Keratinocyte (primary cell): ENCODE measurements at places on chromosomes 12 and 14. TPM values are rescaled to one million over a fixed set of nuclear protein-coding genes. Genes with fewer than 3 reads are reported as not detected.

SLC16A7 gene
- polyA plus RNA-seq = 0.57 to 0.88 TPM (median 0.87 TPM) in 3 replicates

LTBP2 gene
- 23.9 to 40.7 TPM (median 26.6 TPM) in 3 replicates for polyA plus RNA-seq

PLA2G1B gene
- polyA plus RNA-seq = not detected in 3 replicates

TMED10 gene
- polyA plus RNA-seq = 306 to 428 TPM (median 380 TPM) in 3 replicates

GLT1D1 gene
- not detected in 3 replicates for polyA plus RNA-seq

REP15 gene
- polyA plus RNA-seq = 0.59 to 1.8 TPM (median 1.6 TPM) in 3 replicates

HOXC5 gene
- polyA plus RNA-seq = 0.18 to 0.73 TPM (median 0.33 TPM) in 3 replicates

RERG gene
- not detected in 3 replicates for polyA plus RNA-seq

DCD gene
- polyA plus RNA-seq = not detected in 3 replicates

SDSL gene
- 1.4 to 4.7 TPM (median 1.9 TPM) in 3 replicates for polyA plus RNA-seq

RFLNA gene
- 1.1 to 3.3 TPM (median 2.2 TPM) in 3 replicates for polyA plus RNA-seq

ENDOU gene
- polyA plus RNA-seq = 0.28 to 0.35 TPM (median 0.33 TPM) in 3 replicates

IFNG-AS1 gene
- not detected in 3 replicates for polyA plus RNA-seq

WDHD1 gene
- 4.8 to 13.0 TPM (median 7.4 TPM) in 3 replicates for polyA plus RNA-seq

DNA sequence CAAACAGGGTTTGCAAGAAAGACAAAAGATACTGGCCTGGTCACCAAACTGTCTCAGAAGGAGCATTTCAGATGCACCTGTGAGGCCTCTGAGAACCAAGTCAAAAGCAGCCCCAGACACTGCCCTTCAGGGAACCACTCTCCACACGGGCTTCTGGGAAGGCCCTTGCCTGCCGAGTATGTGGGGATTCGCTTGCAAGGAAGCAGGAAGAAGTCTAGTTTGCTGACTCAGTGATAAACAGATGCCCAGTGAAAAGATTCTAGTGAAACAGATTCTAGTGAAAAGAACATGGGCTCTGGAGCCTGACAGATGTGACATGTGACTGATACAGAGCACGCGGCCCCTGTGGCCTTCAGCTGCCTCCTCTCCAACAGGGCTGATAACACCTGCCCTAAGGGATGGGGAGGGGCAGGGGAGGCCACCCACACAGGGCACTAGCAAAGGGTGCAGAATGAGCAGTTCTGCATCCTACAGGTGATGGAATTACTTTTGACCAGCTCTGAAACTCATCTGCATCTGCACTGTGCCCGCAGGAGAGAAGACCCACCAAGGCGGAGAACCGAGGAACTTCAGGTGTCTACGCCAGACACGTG, 19.1 kb downstream of the AMN start:
- H3K27ac ChIP-seq = no peak overlapping the region
- H3K4me3 ChIP-seq = no peak overlapping the region

- H3K4me1 ChIP-seq = no peaks in the 10 kb centered on the region
- no peaks in the 10 kb centered on the region for H3K27me3 ChIP-seq
- no peak overlapping the region for H3K27ac ChIP-seq
- H3K36me3 ChIP-seq = no peaks in the 10 kb centered on the region
- DNase-seq = no peak
- no peak overlapping the region for H3K4me3 ChIP-seq
Observed at GRCh38 chr14:30210630-30211029, 283.0 kb upstream of the PRKD1 start.

- no peak overlapping the region for H3K4me3 ChIP-seq
- H3K27me3 ChIP-seq = no peaks in the 10 kb centered on the region
- H3K4me1 ChIP-seq = no peaks in the 10 kb centered on the region
- H3K36me3 ChIP-seq = no peaks in the 10 kb centered on the region
- no peak overlapping the region for H3K27ac ChIP-seq
Observed at GRCh38 chr14:45649051-45649450, 396.0 kb upstream of the MIS18BP1 start.

DNA sequence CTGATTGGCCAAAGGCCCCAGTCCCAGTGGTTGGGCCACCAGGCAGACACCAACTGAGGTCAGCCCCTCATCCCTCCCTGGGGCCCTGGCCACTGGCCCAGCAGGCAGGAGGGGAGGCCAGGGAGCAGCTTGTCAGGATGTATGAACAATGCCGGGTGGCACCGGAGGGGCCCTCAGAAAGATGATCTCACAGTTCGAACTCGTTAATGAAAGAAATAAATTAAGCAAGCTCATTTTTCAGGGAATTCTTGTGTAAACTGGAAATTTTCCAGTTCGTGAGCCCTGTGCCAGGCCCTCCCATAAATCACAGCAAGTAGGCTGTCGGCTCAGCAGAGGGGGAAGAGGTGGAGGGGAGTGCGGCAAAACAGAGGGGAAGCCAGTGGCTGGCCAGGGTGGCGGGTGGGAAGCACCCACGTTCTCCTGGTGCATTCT, 177.0 kb upstream of the VASH1 start:
- no peaks in the 10 kb centered on the region for H3K27me3 ChIP-seq
- H3K27ac ChIP-seq = no peak overlapping the region
- no peaks in the 10 kb centered on the region for H3K4me1 ChIP-seq
- no peak overlapping the region for H3K4me3 ChIP-seq
- DNase-seq = no peak

- H3K27ac ChIP-seq = no peak overlapping the region
- no peak for DNase-seq
- no peaks in the 10 kb centered on the region for H3K27me3 ChIP-seq
- no peaks in the 10 kb centered on the region for H3K4me1 ChIP-seq
- no peak overlapping the region for H3K4me3 ChIP-seq
- H3K36me3 ChIP-seq = no peaks in the 10 kb centered on the region
Observed at GRCh38 chr12:118425364-118425763, 49.0 kb downstream of the SUDS3 start.

GRCh38 chr12:30100741-30101140, 317.0 kb upstream of the TMTC1 start:
- no peaks in the 10 kb centered on the region for H3K27me3 ChIP-seq
- no peaks in the 10 kb centered on the region for H3K36me3 ChIP-seq
- no peak overlapping the region for H3K27ac ChIP-seq

DNA sequence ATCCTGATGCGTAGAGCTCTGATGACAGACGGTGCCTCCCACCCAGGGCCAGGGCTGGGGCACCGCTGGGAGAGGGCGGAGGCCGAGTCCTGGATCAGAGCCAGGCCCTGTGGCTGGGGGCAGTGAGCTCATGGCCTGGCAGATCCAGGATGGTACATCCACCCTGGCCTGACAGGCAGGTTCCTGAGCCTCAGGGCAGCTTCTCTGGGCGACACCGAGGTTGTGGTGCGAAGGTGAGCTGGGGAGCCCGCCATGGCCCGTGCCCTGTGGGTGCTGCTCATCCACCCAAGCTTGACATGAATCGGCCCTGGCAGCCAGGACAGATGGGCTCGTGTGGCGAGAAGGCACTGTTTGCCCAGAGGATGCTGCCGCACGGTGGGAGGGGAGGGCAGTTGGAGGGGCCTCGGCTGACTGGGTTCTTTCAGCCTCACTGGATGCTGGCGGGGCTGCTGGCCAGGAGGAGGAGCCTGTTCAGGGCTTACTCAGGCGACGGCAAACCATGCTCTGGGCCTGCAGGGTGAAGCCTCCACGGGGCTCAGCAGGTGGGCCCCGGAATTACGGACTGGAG, 16.6 kb downstream of the LRTM2 start:
- H3K27me3 ChIP-seq = peaks cover 15% of the 10 kb centered on the region
- no peaks in the 10 kb centered on the region for H3K36me3 ChIP-seq
- no peaks in the 10 kb centered on the region for H3K4me1 ChIP-seq
- H3K4me3 ChIP-seq = no peak overlapping the region
- no peak for DNase-seq
- no peak overlapping the region for H3K27ac ChIP-seq

GRCh38 chr12:121423682-121424623, 24.0 kb downstream of the RNF34 start:
- H3K27me3 ChIP-seq = no peaks in the 10 kb centered on the region
- no peak overlapping the region for H3K27ac ChIP-seq
- H3K4me3 ChIP-seq = no peak overlapping the region
- DNase-seq = no peak
- H3K4me1 ChIP-seq = no peaks in the 10 kb centered on the region
- peaks cover 50% of the 10 kb centered on the region for H3K36me3 ChIP-seq

DNA sequence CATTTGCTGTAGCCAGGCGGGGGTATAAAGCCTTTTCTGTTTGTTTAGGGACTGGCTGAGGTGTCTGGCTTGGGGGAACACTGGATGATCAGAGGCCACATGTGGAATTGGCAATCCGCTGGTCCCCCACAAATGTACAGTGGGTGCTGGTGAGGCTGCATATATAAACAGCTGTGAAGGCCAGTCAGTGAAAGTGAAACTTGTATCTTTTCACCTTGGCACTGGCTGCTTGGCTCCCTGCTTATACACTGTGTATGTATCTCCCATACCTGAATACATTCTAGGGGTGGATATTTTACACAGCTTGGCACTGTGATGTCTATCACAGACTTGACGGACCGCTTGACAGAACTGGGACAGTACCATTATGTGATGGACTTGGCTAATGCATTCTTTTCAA, 246.8 kb upstream of the AVPR1A start:
- H3K36me3 ChIP-seq = no peaks in the 10 kb centered on the region
- DNase-seq = no peak
- no peak overlapping the region for H3K4me3 ChIP-seq
- no peak overlapping the region for H3K27ac ChIP-seq
- no peaks in the 10 kb centered on the region for H3K27me3 ChIP-seq

- H3K27me3 ChIP-seq = no peaks in the 10 kb centered on the region
- no peaks in the 10 kb centered on the region for H3K36me3 ChIP-seq
- H3K4me1 ChIP-seq = no peaks in the 10 kb centered on the region
- no peak overlapping the region for H3K4me3 ChIP-seq
Observed at GRCh38 chr12:71800177-71800576, 39.4 kb upstream of the TBC1D15 start.

GRCh38 chr12:20194171-20194570, 174.2 kb upstream of the PDE3A start:
- no peak overlapping the region for H3K4me3 ChIP-seq
- no peak overlapping the region for H3K27ac ChIP-seq
- DNase-seq = no peak
- no peaks in the 10 kb centered on the region for H3K36me3 ChIP-seq
- H3K27me3 ChIP-seq = no peaks in the 10 kb centered on the region

DNA sequence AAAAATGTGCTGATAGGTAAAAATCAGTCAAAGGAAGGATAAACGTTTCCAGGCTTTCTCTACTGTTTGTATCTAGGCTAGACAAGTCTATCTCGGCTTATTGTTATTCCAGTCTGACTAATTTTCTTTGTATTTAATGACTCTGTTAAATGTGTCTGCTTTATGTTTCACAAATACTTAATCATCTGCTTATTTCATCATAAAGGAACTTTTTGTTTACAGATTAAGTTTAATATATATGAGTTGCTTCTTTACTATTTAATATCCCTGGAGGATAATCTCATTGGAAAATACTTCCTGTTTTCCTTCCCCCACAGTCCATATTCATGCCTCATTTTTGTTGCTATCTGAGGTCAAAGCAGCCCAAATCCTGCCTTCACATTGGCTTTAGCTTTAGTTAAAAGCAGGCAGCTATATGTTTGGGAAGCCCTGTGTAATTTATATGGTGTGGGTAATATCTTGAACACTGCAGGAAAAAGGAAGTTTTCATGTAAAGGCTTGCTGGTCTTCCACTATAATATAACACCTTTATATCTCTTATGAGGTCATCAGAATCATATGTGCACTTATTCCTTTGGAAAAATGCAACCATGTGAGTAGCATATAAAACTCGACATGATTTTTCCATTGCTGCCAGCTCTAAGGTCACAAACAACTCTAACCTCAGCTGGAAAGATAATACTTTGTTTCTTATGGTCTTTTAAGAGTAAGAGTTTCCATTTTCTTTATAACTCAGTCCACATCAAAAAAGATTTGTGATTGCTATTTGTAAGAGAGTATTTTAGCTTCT, 76.8 kb downstream of the ALX1 start:
- H3K27ac ChIP-seq = no peak overlapping the region
- H3K4me1 ChIP-seq = no peaks in the 10 kb centered on the region
- H3K27me3 ChIP-seq = no peaks in the 10 kb centered on the region
- no peak for DNase-seq
- H3K36me3 ChIP-seq = no peaks in the 10 kb centered on the region

DNA sequence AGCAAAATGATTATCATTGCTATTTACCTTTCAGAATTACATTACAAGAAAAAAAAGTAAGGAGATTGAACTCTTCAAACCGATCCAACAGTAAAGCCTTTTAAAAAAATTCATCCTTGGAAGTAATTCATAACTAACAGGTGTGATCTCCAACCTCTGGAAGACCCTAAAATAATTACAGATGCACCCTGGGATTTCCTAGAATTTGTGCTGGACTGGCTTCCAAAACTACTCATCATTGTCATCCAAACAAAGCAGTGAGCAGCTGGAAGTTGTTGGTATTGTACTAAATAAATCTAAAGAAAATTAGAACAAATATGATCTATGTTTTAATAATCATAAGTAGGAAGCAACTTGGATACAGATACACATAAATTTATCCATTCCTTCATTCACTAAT, 1.9 kb upstream of the YBX3 start:
- H3K27ac ChIP-seq = no peak overlapping the region
- no peak for DNase-seq
- H3K4me1 ChIP-seq = peaks cover 10% of the 10 kb centered on the region
- H3K4me3 ChIP-seq = no peak overlapping the region
- no peaks in the 10 kb centered on the region for H3K27me3 ChIP-seq
- H3K36me3 ChIP-seq = no peaks in the 10 kb centered on the region

GRCh38 chr14:61696753-61697318, 1.5 kb downstream of the HIF1A start:
- H3K27me3 ChIP-seq = no peaks in the 10 kb centered on the region
- H3K27ac ChIP-seq = peak overlapping the region; percentile 93
- no peaks in the 10 kb centered on the region for H3K36me3 ChIP-seq

- no peaks in the 10 kb centered on the region for H3K27me3 ChIP-seq
- no peak overlapping the region for H3K27ac ChIP-seq
Observed at GRCh38 chr12:31687101-31687527, 27.6 kb downstream of the ETFBKMT start.

GRCh38 chr12:20865873-20866272, 55.4 kb downstream of the SLCO1B3 start:
- no peak overlapping the region for H3K4me3 ChIP-seq
- no peak for DNase-seq
- no peaks in the 10 kb centered on the region for H3K4me1 ChIP-seq
- no peaks in the 10 kb centered on the region for H3K27me3 ChIP-seq
- no peaks in the 10 kb centered on the region for H3K36me3 ChIP-seq
- H3K27ac ChIP-seq = no peak overlapping the region

- no peaks in the 10 kb centered on the region for H3K27me3 ChIP-seq
- peaks cover 45% of the 10 kb centered on the region for H3K4me1 ChIP-seq
- DNase-seq = no peak
- H3K27ac ChIP-seq = no peak overlapping the region
- H3K36me3 ChIP-seq = peaks cover 2% of the 10 kb centered on the region
- H3K4me3 ChIP-seq = no peak overlapping the region
Observed at GRCh38 chr14:61535032-61535431, 160.3 kb upstream of the HIF1A start.
